Activated naive CD4-positive, alpha-beta T cell treated with anti-CD3 and anti-CD28 coated beads, Interleukin-2, amount 10 ng/mL, durations not matched to agents 5 hours and 36 hours (primary cell): ENCODE measurements at places on chromosomes 7 and 10. TPM values are rescaled to one million over a fixed set of nuclear protein-coding genes. Genes with fewer than 3 reads are reported as not detected.

Gene SPRN
- not detected for total RNA-seq

Gene TMEM273
- 17.3 TPM for total RNA-seq

Gene PTPN20
- total RNA-seq = 0.68 TPM

Gene FFAR4
- not detected for total RNA-seq

Gene LRGUK
- 0.19 TPM for total RNA-seq

Gene RADIL
- 0.53 TPM for total RNA-seq

Gene CPVL
- total RNA-seq = 0.30 TPM
